ENCODE measurements at places on chromosomes 4 and X.

- DNase-seq, result no peak
These were observed 260.5 kb upstream of the IGFBP7 start for GRCh38 chr4:57370691-57371090.

GRCh38 chr4:158168606-158169005 lies 4.2 kb downstream of the GASK1B start:
- DNase-seq, result no peak

DNA sequence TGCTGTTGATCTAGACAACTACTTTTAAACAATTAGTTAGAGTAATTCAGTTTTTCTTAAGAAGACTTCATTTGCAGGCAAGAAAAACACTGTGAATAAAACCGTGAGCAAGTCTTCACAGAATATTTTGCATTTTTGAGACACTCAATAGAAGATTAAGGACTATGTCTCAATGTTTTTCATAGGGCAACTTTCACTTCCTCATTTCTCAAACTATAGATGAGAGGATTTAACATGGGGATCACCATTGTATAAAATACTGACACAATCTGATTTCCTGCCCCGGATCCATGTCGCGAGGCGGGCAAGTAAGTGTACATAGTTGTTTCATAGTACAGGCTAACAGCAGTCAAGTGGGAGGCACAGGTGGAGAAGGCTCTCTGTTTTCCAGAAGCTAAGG lies 108.8 kb upstream of the IGSF1 start:
- no peak for DNase-seq

- no peak for DNase-seq
These were observed 368.1 kb downstream of the UNC5C start for GRCh38 chr4:95180531-95181242.

GRCh38 chrX:86348669-86349068 lies 200.4 kb downstream of the DACH2 start:
- DNase-seq, result no peak

DNA sequence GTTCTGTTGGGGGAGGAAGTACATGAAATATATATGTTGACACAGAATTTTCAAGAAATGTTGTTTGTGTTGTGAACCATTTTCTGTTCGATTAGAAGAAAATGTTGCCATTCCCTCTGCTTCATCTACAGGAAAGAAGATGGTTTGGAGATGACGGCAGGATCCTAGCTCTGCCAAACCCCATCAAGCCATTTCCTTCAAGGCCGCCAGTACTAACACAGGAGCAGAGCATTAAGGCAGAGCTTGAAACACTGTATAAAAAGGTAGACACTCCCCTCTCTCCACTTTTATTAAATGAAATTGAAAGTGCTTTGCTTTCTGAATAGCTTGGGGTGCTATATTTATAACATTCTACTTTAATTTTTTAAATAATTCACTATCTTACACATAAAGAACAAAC lies 46.8 kb downstream of the CC2D2A start:
- DNase-seq, result no peak

GRCh38 chrX:154458116-154458953 lies at the start of gene PLXNA3:
Gene PLXNA3, plus strand, starts transcription at chrX:154458281. Its CDS starts 1,903 bp downstream, at chrX:154460184.
- DNase-seq, result no peak

DNA sequence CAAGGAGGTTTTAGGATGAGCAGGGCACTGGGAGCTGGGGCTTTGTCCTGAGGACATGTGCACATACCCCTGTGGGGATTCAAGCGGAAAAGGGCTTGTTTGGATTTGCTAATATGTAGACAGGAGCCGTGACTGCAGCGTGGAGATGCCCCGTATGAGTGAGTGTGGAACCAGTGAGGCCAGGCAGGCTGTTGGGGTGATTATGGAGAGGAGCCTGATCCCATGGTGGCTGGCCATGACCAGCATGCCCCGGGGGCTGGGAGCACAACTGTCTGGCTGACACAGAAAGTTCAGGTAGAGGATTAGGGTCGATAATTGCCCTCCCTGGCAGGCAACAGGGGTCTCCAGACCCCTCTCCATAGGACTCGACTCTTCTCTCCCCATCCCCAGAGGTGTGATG lies 68.8 kb upstream of the STX18 start:
- no peak for DNase-seq

GRCh38 chr4:153131596-153131995 lies 72.6 kb upstream of the TRIM2 start:
- DNase-seq, result no peak

DNA sequence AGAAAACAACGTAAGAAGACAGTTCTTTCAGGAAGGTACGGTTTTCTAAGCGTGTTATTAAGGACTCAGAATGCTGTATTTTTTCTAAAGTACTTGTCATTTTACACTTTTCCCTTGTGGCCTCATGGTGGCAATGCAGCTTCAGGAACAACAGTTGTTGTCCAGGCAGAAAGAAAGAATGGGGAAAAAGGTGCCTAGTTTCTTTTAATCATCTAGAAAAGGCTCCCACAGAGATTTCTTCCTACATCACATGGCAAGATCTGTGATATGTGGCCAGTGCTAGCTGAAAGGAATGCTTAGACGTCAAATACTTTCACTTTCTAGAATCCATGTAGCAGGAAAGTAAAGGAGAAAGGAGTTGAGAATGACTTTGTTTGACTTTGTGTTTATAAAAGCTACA lies 49.0 kb upstream of the TRAM1L1 start:
- no peak for DNase-seq

DNA sequence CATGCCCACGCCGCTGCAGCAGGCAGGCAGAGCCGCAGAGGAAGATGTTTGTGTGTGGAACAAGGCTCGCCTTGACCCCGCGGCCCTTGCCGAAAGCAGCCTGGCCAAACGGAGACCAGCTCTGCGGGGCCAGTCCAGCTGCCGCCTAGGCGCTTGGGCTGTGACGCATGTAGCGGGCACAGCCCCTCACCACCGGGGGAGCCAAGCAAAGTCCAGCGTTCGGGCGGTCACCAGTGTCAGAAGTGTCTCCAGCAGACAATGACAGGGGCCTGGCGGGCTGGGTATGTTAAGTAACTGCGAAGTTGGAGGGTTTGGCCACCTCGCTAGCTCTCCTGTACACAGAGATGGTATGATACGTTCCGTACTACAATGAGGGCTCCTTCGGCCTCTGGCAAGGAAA lies 1.3 kb downstream of the AMER1 start:
- DNase-seq, result no peak

GRCh38 chrX:37722595-37722994 lies 37.0 kb downstream of the XK start:
- DNase-seq, result no peak

GRCh38 chrX:74291577-74291963 lies 12.4 kb upstream of the ZCCHC13 start:
- DNase-seq, result no peak

DNA sequence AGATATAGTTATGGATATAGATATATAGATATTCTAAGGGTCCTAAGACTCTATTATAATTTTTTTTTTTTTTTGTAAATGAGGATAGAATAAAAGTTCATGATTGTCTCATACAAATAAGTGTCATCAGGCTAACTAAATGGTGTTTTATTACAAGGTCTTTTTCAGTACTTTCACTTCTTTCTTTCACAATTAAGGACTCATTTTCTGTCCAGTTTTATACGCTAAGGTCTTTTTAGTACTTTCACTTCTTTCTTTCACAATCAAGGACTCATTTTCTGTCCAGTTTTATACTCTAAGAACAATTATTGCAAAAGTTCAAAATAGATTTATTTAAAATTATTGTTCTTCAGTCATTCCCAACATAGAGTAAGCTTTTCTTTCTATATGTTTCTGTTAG lies 32.7 kb downstream of the RUFY3 start:
- DNase-seq, result no peak

GRCh38 chrX:113287761-113288160 lies 447.1 kb upstream of the AMOT start:
- no peak for DNase-seq

GRCh38 chrX:138856881-138857604 lies 145.5 kb upstream of the FGF13 start:
- no peak for DNase-seq

- no peak for DNase-seq
These were observed 12.9 kb downstream of the LETM1 start for GRCh38 chr4:1842993-1843448.

DNA sequence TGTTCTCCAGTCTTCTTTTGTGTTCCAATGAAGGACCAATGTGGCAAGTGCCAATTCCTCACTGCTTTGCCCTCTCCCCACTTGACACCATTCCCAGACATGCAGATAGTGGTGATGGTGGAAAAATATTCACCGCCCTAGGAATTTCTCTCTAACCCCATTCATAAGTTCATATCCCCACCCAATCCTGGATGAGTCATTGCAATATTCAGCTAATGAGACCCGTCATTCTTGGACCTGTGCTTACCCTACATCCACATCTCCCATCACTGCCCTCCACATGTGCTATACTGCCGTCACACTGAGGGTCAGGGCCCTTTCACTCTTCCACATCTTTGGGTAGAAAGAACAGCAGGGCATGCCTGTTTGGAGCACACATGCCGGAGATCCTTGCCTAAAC lies 199.2 kb downstream of the KCNIP4 start:
- DNase-seq, result no peak

DNA sequence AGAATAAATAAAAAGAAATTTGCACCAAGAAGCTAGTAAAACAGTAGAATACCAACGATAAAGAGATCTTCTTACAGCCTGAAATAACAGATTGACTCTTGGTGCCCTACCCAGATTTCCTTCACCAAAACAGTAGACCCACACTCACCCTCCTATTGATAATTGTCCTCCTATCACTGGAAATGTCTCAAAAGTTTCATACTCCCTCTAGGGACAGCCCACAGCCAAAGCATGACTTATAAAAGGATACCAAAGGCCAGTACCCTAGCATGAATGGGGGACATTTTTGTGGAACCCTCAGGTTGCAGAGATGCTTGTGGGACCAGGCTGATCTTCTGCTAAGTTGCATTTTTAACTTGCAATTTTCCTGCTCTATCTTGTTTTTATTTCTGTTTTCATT lies 104.1 kb downstream of the INPP4B start:
- DNase-seq, result no peak

- DNase-seq, result no peak
These were observed 648 bp upstream of the MSMO1 start for GRCh38 chr4:165326831-165327210.

DNA sequence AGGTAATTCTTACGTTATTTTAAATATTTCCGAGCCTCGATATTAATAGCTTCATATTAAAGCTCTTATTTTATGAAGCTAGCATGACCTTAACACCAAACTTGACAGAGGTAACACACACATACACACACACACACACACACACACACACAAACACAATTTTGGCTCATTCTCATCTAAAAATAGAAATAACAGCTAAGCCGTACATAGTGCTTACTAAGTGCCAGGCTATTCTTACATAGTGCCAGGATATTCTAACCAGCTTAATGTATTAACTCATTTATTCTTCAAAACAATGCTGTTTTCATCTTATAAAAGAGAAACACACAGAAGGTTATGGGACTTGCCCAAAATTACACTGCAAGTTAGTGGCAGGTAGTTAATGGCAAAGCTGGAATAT lies 87.0 kb upstream of the BLTP1 start:
- DNase-seq, result no peak

All from activated naive CD8-positive, alpha-beta T cell treated with anti-CD3 and anti-CD28 coated beads, Interleukin-2, amount 50 U/mL, for 16 hours (primary cell).